ENCODE measurements at places on chromosomes 1 and 21. TPM values are rescaled to one million over a fixed set of nuclear protein-coding genes. Genes with fewer than 3 reads are reported as not detected.

C1orf167 gene
- 2.3 TPM for total RNA-seq

BRDT gene
- not detected for total RNA-seq

TLCD4 gene
- 11.6 TPM for total RNA-seq

RAB42 gene
- 4.2 TPM for total RNA-seq

RGL1 gene
- 34.0 TPM for total RNA-seq

AK5 gene
- 0.93 TPM for total RNA-seq

OR2M3 gene
- total RNA-seq, result not detected

GBP6 gene
- not detected for total RNA-seq

VANGL2 gene
- 2.0 TPM for total RNA-seq

MED8 gene
- total RNA-seq, result 30.5 TPM

CNIH3 gene
- total RNA-seq, result 1.6 TPM

DCDC2B gene
- not detected for total RNA-seq

PLEKHA6 gene
- total RNA-seq, result 23.5 TPM

LEMD1 gene
- not detected for total RNA-seq

TFF3 gene
- total RNA-seq, result 21.1 TPM

COL9A2 gene
- 3.1 TPM for total RNA-seq

TAS1R1 gene
- not detected for total RNA-seq

ZNF436 gene
- 18.4 TPM for total RNA-seq

GPR52 gene
- 2.6 TPM for total RNA-seq

IGFN1 gene
- 3.4 TPM for total RNA-seq

ANKRD45 gene
- 0.42 TPM for total RNA-seq

SPATA46 gene
- total RNA-seq, result not detected

ELAVL4 gene
- not detected for total RNA-seq

CBR3 gene
- 12.2 TPM for total RNA-seq

CLEC20A gene
- total RNA-seq, result not detected

NGF gene
- total RNA-seq, result 5.1 TPM

LCE2C gene
- not detected for total RNA-seq

LDLRAD1 gene
- total RNA-seq, result not detected

PIP5K1A gene
- total RNA-seq, result 39.1 TPM

MECR gene
- 20.0 TPM for total RNA-seq

REN gene
- total RNA-seq, result not detected

KRTAP21-2 gene
- not detected for total RNA-seq

TMEM200B gene
- total RNA-seq, result 20.8 TPM

TMOD4 gene
- 0.88 TPM for total RNA-seq

WDR64 gene
- total RNA-seq, result not detected

OLFML2B gene
- total RNA-seq, result 30.8 TPM

FHAD1 gene
- 0.43 TPM for total RNA-seq

PCSK9 gene
- total RNA-seq, result 0.32 TPM

RHD gene
- not detected for total RNA-seq

RGS4 gene
- 10.5 TPM for total RNA-seq

ANGPTL7 gene
- 3.0 TPM for total RNA-seq

DISP1 gene
- 8.8 TPM for total RNA-seq

RIPPLY3 gene
- total RNA-seq, result not detected

CD244 gene
- 0.65 TPM for total RNA-seq

SYT14 gene
- not detected for total RNA-seq

GPA33 gene
- not detected for total RNA-seq

NBPF6 gene
- not detected for total RNA-seq

CD1E gene
- total RNA-seq, result not detected

DMRTA2 gene
- total RNA-seq, result not detected

MRPS15 gene
- 46.4 TPM for total RNA-seq

CCDC27 gene
- not detected for total RNA-seq

LRRC7 gene
- 4.2 TPM for total RNA-seq

GJA8 gene
- total RNA-seq, result not detected

CHIA gene
- total RNA-seq, result not detected

KCNK1 gene
- total RNA-seq, result 3.2 TPM

IL12RB2 gene
- total RNA-seq, result 2.8 TPM

ERRFI1 gene
- 84.4 TPM for total RNA-seq

Data from posterior vena cava (tissue), 2 donors.